ENCODE measurements at places on chromosomes 5 and 9. TPM values are rescaled to one million over a fixed set of nuclear protein-coding genes. Genes with fewer than 3 reads are reported as not detected.

GRCh38 chr5:74638544-74638969 lies 2.0 kb downstream of the ENC1 start:
- H3K27ac ChIP-seq = no peak overlapping the region
- H3K36me3 ChIP-seq = peaks cover 10% of the 10 kb centered on the region
- H3K27me3 ChIP-seq = no peaks in the 10 kb centered on the region
- H3K4me1 ChIP-seq = peaks cover 36% of the 10 kb centered on the region
- peak overlapping the region; percentile 5 for H3K4me3 ChIP-seq

DNA sequence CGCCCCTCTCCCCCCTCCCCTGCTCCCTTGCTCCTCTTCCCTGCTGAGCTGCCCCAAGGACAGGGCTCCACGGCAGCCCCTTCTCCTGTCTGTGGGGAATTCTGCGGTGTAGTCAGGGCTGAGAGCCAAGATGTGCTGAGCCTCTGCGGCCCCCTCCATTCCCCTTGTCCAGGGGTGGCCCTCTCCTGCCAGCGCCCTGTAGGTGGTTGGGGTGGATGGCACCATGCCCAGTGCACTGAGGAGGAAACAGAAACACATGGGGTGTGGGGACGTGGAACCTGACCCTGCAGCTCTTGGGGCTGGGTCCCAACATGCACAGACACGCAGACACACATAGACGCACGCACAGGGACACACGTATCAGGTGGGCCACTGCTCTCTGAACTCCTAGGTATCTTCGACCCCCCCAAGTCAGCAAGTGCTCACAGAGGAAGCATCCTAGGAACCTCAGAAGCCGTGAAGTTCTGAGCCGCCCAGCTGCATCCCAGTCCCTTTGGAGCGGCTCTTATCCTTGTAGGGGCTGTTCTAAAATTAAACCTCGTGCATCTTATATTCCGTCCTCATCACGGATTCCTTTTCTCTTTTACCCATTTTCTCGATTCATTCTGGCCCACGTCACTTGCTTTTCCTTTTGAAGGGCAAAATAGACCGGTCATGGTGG lies 64.8 kb downstream of the HMCN2 start:
- DNase-seq = no peak
- peaks cover 40% of the 10 kb centered on the region for H3K27me3 ChIP-seq
- peaks cover 50% of the 10 kb centered on the region for H3K4me1 ChIP-seq
- H3K27ac ChIP-seq = no peak overlapping the region

- peaks cover 6% of the 10 kb centered on the region for H3K4me1 ChIP-seq
- H3K27ac ChIP-seq = no peak overlapping the region
- no peaks in the 10 kb centered on the region for H3K27me3 ChIP-seq
- no peak for DNase-seq
- no peak overlapping the region for H3K4me3 ChIP-seq
- H3K36me3 ChIP-seq = no peaks in the 10 kb centered on the region
Measured at GRCh38 chr5:71873191-71873591, 154.1 kb downstream of the CARTPT start.

DNA sequence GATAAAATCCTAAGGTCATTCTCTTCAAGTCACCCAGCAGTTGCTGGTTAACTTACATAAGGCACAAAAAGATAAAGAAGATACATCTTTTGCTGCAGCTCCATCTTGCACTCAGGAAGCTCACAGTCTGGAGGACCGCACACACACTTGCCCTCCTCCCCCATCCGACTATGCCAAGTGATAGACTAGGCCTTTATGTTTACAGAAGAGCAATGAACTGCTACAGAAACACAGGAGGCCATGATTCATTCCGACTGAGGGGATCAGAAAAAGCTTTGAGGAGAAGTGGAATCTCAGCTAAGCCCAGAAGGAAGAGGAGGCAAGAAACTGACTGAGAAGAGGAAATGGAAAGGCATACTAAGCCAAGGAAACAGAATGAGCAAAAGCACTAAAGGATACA lies 17.4 kb downstream of the NRG2 start:
- no peaks in the 10 kb centered on the region for H3K36me3 ChIP-seq
- no peak for DNase-seq
- H3K4me1 ChIP-seq = no peaks in the 10 kb centered on the region
- H3K27ac ChIP-seq = no peak overlapping the region
- H3K27me3 ChIP-seq = peaks cover 3% of the 10 kb centered on the region

Gene TMEM215
- total RNA-seq = 0.31 TPM

Gene PLAC8L1
- not detected for total RNA-seq

Data from suprapubic skin (tissue), 4 donors.